ENCODE measurements at places on chromosomes 12 and 14.
A peak's percentile ranks its signal among the peaks of the same experiment; 100 is the strongest.

GRCh38 chr14:88521818-88522217 lies 33.0 kb downstream of the PTPN21 start:
- no peak for DNase-seq

DNA sequence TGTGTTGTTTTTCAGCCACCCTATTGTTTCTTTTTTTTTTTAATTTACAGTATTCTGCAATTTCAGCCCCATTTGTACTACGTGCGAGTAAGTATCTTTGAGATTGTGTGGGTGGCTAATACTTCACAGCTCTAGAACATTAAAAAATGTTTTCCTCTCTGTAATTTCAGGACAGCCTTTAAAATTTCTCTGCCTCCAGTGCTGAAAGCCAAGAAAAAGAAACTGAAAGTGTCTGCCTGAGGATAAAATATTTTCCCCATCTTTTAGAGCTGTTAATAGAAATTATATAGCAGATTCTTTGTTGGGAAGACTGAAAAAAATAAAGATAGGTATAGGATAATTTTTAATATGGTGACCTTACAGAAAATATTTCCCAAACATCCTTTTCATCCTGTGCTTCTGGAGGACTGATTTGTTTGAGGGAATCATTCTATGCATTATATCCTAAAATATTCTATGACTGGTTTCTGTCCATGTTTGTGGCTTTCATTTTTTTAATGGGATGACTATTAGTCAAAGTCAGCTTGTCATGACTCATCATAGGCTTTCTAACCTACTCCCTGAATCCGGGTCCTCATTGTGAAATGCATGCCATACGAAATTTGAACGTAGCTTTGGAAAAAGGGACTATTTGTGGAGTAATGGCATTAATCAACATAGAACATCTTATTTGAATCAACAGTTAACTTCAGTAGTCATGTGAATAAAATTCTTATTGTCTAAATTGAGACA lies 10.8 kb upstream of the TCTN2 start:
- no peak for DNase-seq

DNA sequence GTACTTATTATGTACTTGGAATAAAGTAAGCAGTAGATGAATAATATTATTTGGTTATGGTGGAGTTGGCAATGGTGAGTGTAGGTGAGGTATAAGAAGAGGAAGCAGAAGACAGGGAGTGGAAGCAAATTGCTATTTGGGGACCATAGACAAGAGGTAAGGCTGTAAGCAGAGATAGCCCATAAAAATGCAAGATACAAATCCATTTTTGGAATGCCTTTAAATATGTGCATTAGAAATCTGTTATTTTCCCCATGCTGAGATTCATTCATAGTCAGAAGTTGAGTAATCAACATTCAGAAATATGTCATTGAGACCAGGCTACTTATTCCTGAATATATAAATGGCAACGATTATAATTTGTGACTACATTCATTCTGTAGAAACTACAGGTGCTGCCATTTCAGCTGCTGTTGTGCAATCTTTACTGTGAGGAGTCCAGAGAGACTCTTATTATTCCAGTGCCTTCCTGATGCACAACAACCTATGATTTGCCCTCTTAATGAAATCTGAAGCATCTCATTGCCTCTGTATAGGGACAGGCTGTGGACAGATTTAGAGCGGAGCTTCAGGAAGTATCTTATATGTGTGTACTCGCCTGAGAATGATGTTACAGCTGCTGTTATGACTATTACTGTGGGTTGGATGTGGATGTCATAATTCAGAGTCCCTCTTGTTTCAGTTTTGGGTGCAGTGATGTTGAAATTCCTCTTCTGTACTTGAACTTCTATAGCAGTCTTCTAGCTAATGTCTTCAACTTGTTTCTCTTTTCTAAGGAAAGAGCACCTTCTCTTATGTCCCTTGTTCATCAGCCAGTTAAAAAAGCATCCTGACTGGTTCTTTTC lies 173.8 kb downstream of the NAV3 start:
- DNase-seq = no peak

DNA sequence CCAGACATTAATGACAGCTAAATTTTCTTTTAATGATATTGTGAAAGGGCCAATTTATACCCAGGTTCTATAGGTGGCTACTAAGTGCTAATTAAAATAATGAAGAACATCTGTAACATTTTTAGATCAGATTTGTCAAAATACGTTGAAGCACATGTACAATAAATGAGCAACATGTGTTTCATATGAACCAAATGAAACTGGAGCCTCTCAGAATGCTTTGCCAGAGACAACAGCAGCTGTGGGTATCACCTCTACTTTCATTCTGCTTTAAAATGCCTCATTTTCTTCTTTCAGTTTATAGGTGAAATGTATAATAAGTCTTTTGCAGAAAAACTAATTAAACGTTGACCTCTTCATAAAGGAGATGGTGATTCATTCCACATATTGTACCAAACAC lies 26.1 kb upstream of the MYF6 start:
- no peak for DNase-seq

- DNase-seq = no peak
These were observed 6.9 kb downstream of the FBXO34 start for GRCh38 chr14:55277972-55278740.

GRCh38 chr14:52741865-52742264 lies 11.9 kb downstream of the STYX start:
- no peak for DNase-seq

- DNase-seq = no peak
These were observed 12.8 kb downstream of the KRT80 start for GRCh38 chr12:52178984-52179383.

- DNase-seq = no peak
These were observed 111.6 kb upstream of the PZP start for GRCh38 chr12:9319842-9320173.

GRCh38 chr14:101843665-101844064 lies 82.2 kb downstream of the PPP2R5C start:
- peak; percentile 2 for DNase-seq

DNA sequence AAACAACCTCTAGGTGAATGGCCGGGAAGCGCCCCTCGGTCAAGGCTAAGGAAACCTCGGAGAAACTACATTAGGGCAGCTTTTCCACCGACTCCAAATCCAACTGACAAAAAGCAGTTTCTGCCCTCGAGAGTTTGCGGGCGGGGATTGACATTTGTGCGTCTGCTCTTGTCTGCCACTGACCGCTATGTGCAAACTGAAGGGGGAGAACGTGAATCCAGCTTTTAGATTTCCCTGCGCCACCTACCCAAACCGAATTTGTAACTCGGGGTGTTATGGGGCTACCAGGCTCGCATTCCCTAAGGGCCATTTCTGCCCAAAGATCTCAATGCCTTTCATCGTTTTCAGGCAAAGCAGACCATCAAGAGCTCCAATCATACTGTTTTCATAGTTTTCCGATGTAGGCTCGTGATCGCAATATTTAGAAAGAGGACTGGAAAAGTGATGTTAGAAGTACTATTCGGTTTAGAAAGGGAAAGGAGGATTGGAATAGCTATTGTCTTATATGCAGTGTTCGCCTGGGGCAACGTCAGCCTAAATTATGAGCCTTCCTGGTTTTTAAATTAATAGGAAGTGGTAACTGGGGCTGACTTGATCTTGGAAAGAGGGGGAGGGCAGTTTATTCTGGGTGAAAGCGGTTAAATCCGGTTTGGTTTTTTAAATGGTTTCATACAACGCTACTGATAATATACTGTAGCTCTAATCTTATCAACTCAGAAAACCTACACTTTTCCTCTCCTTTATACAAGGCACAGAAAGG lies 45.4 kb downstream of the BCAT1 start:
- DNase-seq = no peak

GRCh38 chr12:67388331-67389138 lies 119.4 kb downstream of the CAND1 start:
- DNase-seq = peak; percentile 94

DNA sequence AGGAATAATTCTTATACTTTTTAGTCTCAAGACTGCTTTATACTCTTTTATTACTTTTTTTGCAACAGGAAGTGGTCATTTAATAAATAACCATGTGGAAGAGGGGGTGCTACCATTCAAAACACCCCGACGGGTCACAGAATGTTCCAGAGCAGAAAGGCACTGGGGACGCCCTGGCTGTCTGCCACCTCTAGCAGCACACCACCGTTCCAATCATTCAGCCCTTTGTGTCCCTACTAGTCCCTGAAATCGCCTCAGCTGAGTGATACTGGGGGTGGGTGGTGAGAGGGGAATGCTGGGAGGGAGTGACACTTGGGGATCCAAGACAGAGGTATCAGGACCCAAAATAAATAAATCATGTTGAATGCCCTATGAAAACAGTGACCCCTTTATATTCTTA lies 52.4 kb downstream of the MON2 start:
- DNase-seq = no peak
